ENCODE measurements at places on chromosomes 1 and 21.

- peaks cover 10% of the 10 kb centered on the region for H3K36me3 ChIP-seq
- H3K4me1 ChIP-seq: peaks cover 7% of the 10 kb centered on the region
- no peak overlapping the region for H3K27ac ChIP-seq
- no peak for DNase-seq
- no peak overlapping the region for H3K4me3 ChIP-seq
Observed at GRCh38 chr1:165365341-165365740, 8.8 kb upstream of the LMX1A start.

DNA sequence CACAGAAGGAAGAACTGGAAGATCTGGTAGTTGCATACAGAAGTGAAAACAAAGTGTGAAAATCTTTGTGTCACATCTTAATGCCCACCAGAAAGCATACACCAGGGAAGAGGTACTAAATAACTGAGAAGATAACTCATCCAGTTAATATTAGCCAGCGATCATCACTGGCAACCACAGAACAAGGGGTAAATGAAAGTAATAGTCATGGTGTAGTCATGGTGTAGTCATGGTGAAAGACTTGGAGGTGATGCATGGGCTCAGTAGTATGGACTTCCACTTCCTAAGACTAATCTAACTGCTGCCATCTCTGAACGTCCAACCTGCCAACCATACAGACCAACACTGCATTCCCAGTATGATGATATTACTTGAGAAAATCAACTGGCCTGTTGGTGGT lies 481.2 kb upstream of the NR5A2 start:
- H3K4me3 ChIP-seq: no peak overlapping the region
- no peaks in the 10 kb centered on the region for H3K36me3 ChIP-seq
- no peak for DNase-seq
- no peak overlapping the region for H3K27ac ChIP-seq

DNA sequence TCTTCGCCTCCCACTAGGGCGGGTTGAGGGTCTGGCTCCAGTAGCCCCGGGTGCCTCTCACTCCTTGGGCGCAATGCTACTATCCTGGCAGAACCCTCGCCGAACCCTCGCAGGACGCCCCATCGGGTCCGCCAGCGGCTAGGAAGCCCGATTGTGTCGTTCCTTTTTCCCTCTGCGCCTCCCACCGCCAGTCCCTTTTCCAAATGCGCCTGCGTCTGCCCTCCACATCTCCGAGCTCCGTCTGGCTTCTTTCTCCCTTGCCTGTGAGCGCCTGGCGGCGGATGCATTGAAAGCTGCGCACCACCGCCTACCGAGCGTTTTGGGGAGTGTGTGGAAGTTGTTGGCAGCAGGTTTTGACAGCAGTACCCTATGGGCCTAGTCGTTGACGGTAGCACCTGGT lies 1.0 kb upstream of the DIRAS3 start:
- H3K4me3 ChIP-seq: no peak overlapping the region
- no peak for DNase-seq
- H3K36me3 ChIP-seq: no peaks in the 10 kb centered on the region
- H3K4me1 ChIP-seq: peaks cover 5% of the 10 kb centered on the region
- peaks cover 34% of the 10 kb centered on the region for H3K27me3 ChIP-seq

- no peak overlapping the region for H3K27ac ChIP-seq
- no peak overlapping the region for H3K4me3 ChIP-seq
- H3K27me3 ChIP-seq: peaks cover 12% of the 10 kb centered on the region
- DNase-seq: no peak
- H3K36me3 ChIP-seq: no peaks in the 10 kb centered on the region
Observed at GRCh38 chr1:199551967-199552565, 475.4 kb upstream of the NR5A2 start.

DNA sequence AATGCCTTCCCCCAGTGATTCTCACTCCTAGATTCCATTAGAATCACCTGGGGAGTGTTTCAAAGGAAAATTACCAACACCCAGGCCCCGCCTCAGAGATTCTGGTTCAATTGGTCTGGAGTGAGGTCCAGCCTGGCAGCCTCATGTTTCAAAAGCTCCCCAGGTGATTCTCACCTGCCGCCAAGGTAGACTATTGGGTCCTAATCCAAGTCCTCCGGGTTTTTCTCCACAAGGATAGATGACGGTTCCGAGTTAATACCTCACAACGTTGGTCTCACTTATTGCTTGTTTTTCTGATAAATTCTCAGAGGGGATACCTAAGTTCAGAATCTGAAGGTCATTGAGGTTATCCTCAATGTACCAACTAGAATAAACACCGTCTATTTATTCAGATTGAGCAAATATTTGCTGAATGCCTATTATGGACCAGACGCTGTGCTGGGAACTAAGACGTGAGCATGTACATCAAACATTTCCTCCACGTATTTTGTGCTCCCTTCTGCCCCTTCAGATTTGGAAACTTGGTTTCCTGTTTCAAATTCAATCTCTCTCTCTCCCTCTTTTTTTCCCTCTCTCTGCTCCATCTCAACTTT lies 97.5 kb downstream of the SEC16B start:
- DNase-seq: no peak
- no peaks in the 10 kb centered on the region for H3K4me1 ChIP-seq
- H3K4me3 ChIP-seq: no peak overlapping the region
- H3K27ac ChIP-seq: no peak overlapping the region
- H3K36me3 ChIP-seq: no peaks in the 10 kb centered on the region

- H3K27me3 ChIP-seq: peaks cover 35% of the 10 kb centered on the region
- peaks cover 3% of the 10 kb centered on the region for H3K4me1 ChIP-seq
- H3K27ac ChIP-seq: no peak overlapping the region
- no peak for DNase-seq
- peaks cover 6% of the 10 kb centered on the region for H3K36me3 ChIP-seq
- no peak overlapping the region for H3K4me3 ChIP-seq
Observed at GRCh38 chr1:119882132-119883049, 13.9 kb downstream of the ADAM30 start.

- H3K4me1 ChIP-seq: peaks cover 6% of the 10 kb centered on the region
- no peak overlapping the region for H3K4me3 ChIP-seq
- H3K36me3 ChIP-seq: no peaks in the 10 kb centered on the region
- H3K27me3 ChIP-seq: peaks cover 25% of the 10 kb centered on the region
- DNase-seq: no peak
Observed at GRCh38 chr1:201406831-201407406, 7.8 kb upstream of the LAD1 start.

- H3K36me3 ChIP-seq: peaks cover 6% of the 10 kb centered on the region
- H3K4me1 ChIP-seq: peaks cover 36% of the 10 kb centered on the region
- peak overlapping the region; percentile 87 for H3K4me3 ChIP-seq
- H3K27me3 ChIP-seq: peaks cover 28% of the 10 kb centered on the region
- no peak for DNase-seq
- H3K27ac ChIP-seq: peak overlapping the region; percentile 98
Observed at GRCh38 chr1:224622831-224623230, 6.7 kb downstream of the CNIH3 start.

- H3K36me3 ChIP-seq: no peaks in the 10 kb centered on the region
- H3K27me3 ChIP-seq: peaks cover 6% of the 10 kb centered on the region
- no peak overlapping the region for H3K4me3 ChIP-seq
- no peak for DNase-seq
- H3K27ac ChIP-seq: no peak overlapping the region
Observed at GRCh38 chr1:203907901-203908300, 46.5 kb downstream of the SNRPE start.

DNA sequence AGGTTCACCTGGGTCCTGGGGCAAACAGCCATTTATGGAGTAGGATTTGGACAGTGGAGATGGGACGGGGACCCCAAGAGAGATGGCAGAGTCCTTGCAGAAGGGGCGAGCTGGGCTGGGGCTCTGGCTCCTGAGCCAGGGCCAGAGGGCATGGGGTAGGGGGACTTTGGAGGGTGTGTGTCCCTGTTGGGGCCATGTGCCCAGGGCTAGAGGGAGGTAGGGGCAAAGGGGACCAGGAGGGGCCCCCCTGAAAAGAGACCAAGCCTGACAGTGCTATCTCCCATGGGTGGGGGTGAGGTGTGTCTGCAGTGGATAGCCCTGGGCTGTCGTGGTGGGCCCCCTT lies 92.3 kb downstream of the TRIM11 start:
- no peaks in the 10 kb centered on the region for H3K27me3 ChIP-seq
- H3K4me1 ChIP-seq: no peaks in the 10 kb centered on the region
- DNase-seq: no peak
- H3K4me3 ChIP-seq: no peak overlapping the region
- no peak overlapping the region for H3K27ac ChIP-seq

- peaks cover 2% of the 10 kb centered on the region for H3K4me1 ChIP-seq
- H3K27ac ChIP-seq: no peak overlapping the region
- H3K36me3 ChIP-seq: peaks cover 2% of the 10 kb centered on the region
- DNase-seq: no peak
- no peak overlapping the region for H3K4me3 ChIP-seq
Observed at GRCh38 chr1:156393095-156393494, 24.1 kb downstream of the RHBG start.

DNA sequence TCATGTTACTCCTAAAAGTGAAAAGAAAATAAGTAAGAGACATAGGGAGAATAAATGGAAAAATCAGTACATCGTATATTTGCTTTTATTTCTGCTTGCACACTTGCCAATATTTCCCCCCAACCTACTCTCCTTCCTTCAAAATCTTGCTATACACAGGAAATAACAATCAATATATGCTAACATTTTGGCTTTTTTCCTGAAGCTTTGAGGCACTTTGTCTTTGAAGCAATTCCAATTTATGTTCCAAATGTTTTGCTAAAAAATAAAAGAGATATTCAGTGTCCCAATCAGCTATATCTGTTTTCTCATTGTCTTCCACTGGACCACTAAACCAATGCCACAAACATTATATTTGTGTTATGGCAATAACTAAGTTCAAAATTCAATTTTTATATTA lies 184.0 kb upstream of the NEGR1 start:
- H3K27ac ChIP-seq: no peak overlapping the region
- H3K4me3 ChIP-seq: no peak overlapping the region
- no peaks in the 10 kb centered on the region for H3K36me3 ChIP-seq
- no peaks in the 10 kb centered on the region for H3K4me1 ChIP-seq
- DNase-seq: no peak

DNA sequence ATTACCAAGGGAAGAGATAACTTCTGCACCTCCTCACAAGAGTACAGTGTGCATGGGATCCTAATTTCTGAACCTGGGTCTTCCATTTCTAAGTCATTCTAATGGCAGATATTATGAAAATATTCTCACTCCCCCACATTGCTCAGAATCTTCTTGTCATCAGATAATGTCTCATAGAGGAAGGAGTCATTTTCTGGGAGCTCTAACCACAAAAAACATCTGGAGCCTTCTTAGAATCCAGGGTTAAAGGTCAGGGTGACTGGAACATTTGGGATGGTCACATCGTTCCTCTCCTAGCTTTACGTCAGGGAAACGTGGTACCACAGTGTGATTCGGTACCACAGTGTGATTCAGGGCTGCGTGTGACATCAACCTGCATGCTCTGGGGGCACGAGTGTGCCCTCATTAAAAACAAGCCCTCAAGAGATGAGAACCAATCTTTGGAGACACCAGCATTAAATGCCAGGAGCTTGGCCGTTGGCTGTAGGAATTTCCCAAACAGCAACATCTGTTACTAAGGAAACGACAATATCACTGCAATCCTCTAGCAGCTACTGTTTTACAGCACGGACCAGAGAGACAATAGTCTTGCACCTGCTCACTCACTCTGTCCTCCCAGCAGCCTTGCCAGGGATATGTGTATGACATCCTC lies 179.1 kb downstream of the PSMG1 start:
- peaks cover 2% of the 10 kb centered on the region for H3K4me1 ChIP-seq

DNA sequence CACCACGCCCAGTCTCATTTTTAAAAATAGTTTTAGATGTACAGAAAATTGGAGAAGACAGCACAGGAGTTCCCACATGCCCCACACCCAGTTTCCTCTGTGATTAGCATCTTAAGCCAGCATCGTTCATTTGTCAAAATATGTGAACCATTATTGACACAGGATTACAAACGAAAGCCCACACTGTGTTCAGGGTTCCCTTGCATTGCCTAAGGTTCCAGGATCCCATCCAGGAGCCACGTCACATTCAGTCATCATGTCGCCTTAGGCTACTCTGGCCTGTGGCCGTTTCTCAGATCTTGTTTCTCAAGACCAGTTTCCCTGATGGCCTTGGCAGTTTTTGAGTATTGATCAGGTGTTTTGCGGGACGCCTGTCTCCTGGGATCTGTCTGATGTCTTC lies 34.7 kb upstream of the TNFRSF1B start:
- DNase-seq: no peak
- H3K27me3 ChIP-seq: no peaks in the 10 kb centered on the region
- peak overlapping the region; percentile 91 for H3K27ac ChIP-seq
- peaks cover 32% of the 10 kb centered on the region for H3K4me1 ChIP-seq
- peak overlapping the region; percentile 62 for H3K4me3 ChIP-seq

DNA sequence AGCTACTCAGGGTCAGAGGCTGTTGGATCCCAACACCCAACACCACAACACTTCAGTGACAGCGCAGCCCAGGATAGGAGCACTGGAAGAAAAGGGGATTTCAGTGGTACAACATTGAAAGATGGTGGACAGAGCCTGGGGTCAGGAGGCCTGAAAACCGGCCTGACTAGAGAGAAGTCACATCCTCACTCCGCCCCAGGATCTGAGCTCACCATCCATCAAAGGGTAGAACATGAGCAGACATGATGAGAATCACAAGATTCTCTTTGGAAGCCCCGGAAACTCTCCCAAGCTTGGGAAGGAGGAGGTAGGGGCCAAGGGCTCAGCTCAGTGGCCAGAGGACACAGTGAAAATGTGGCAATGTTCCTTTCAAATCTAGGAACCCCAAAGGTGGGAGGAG lies 271.3 kb downstream of the NPHP4 start:
- peaks cover 23% of the 10 kb centered on the region for H3K27me3 ChIP-seq
- H3K27ac ChIP-seq: no peak overlapping the region
- H3K4me1 ChIP-seq: no peaks in the 10 kb centered on the region
- DNase-seq: no peak

DNA sequence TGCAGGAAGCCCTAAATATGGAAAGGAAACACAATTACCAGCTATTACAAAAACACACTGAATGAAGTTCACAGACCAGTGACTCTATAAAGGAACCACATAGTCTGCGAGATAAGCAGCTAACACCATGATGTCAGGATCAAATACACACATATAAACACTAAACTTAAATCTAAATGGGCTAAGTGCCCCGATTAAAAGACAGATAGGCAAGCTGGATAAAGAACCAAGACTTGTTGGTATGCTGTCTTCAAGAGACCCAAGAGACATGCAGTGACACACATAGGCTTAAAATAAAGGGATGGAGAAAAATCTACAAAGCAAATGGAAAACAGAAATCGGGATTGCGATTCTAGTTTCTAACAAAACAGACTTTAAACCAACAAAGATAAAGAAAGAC lies 121.9 kb downstream of the SLC5A9 start:
- H3K36me3 ChIP-seq: no peaks in the 10 kb centered on the region
- H3K4me1 ChIP-seq: no peaks in the 10 kb centered on the region
- H3K27me3 ChIP-seq: no peaks in the 10 kb centered on the region
- DNase-seq: no peak
- no peak overlapping the region for H3K27ac ChIP-seq
- no peak overlapping the region for H3K4me3 ChIP-seq

GRCh38 chr1:179217943-179218507 lies 11.5 kb downstream of the ABL2 start:
- no peaks in the 10 kb centered on the region for H3K27me3 ChIP-seq
- H3K27ac ChIP-seq: no peak overlapping the region
- H3K4me3 ChIP-seq: no peak overlapping the region

GRCh38 chr1:30847358-30847972 lies 61.1 kb downstream of the SDC3 start:
- no peak overlapping the region for H3K27ac ChIP-seq
- DNase-seq: no peak
- peaks cover 4% of the 10 kb centered on the region for H3K4me1 ChIP-seq
- no peak overlapping the region for H3K4me3 ChIP-seq
